Stimulated activated CD4-positive, alpha-beta T cell treated with anti-CD3 and anti-CD28 coated beads, Interleukin-2, amount 100 ng/mL, for 24 hours (primary cell): ENCODE measurements at places on chromosomes 16 and 17.

GRCh38 chr17:79878329-79878947 is 39.2 kb upstream of the CBX4 start:
- no peak for DNase-seq

DNA sequence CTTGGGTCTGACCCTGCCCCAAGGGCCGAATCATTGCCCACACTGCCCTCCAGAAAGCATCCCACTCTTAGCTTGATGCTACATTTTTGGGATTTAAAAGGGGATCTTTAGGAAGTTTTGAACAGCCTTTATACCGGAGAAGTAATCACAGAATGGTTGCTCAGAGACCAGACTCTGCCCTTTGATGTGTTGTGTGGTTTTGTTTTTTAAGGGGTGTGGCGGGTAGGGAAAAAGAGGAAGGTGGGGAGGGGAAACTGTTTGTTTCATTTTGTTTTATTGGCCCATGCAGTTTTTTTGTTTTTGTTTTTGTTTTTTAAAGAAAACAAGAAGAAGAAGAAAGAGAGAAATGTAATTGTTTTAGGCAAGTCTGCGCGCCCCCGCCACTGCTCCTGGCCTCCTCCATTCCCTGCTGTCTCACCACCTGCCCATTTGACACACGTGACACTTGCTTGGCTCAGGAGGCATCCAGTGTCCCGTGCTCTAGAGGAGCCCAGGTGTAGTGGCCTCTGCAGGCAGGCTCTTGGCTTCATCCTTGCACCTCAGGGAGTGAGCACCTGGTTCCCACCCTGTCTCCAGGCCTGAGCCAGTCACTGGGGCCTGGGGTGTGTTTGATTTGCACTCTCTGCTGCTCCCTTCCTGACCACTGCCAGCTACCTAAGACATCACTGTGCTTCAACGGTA is 35.7 kb downstream of the GNAO1 start:
- DNase-seq: no peak

DNA sequence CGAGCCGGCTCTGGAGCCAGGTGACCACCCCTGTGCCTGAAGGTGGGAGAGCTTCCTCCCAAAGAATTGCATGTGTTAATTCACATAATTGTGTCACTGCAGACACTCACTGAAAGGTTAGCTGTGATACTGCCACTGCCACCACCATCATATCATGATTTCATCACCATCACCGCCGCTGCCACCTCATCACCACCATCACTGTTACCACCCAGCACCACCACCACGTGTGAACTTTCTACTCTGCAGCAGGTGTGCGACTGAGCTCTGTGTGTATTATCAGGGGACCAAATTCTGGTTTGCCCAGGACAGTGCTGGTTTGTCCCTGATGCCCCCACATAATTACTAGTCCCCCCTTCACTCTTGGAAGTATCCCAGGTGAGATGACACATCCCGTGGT is 15.2 kb downstream of the BCAR1 start:
- no peak for DNase-seq

GRCh38 chr17:53336281-53336680 is 486.4 kb upstream of the KIF2B start:
- no peak for DNase-seq

GRCh38 chr17:76996741-76997694 is 128.8 kb downstream of the MGAT5B start:
- DNase-seq: no peak

GRCh38 chr17:66087073-66087472 is 104.9 kb downstream of the CEP112 start:
- DNase-seq: no peak
